ENCODE measurements at places on chromosomes 7 and 10. TPM values are rescaled to one million over a fixed set of nuclear protein-coding genes. Genes with fewer than 3 reads are reported as not detected.

DNA sequence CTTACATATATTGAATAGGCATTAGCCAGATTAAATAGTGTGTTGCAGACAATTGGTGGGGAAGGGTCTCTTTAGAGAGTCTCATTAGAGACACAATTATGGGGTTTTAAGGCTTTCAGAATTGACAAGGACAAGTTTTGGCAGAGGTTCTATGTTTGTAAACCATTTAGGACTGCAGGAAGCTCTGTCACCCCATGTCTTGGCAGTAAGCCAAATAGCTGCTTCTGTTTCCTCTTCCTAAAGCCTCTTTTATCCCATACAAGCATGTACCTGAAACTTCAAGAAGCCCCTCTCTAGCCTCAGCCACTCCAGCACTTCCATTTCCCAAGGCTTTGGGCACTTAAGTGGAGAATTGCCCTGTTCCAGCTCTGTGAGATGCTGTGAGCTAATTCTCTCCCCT lies 21.8 kb upstream of the LRRC4 start:
- DNase-seq: no peak

DNA sequence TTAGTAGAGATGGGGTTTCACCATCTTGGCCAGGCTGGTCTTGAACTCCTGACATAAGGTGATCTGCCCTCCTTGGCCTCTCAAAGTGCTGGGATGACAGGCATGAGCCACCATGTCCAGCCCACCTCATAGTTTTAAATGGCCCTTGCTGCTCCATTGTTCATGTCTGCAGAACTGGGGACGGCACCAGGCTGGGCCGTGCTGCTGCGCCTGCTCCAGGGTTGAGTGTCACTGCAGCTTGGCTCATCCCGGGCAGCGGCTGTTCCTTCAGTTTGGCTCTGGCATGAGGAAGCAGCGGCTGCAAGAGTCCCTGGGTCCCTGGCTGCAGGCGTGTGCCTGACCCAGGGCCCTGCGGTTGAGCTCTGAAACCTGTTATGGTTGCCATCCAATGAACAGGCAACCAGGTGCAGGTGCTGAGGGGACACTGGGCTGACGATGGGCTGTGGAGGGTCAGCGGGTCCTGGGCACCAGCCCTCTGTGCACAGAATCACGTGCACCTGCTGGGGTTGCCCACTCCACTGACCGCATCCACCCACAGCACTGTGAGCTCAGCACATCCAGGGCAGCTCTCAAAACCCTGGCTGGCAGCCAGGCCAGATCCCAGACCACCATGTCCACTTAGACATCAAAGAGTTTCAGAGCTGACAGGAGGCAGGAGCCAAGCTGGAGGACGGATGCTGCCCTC lies 70.2 kb upstream of the PPP2R2D start:
- DNase-seq: no peak

DNA sequence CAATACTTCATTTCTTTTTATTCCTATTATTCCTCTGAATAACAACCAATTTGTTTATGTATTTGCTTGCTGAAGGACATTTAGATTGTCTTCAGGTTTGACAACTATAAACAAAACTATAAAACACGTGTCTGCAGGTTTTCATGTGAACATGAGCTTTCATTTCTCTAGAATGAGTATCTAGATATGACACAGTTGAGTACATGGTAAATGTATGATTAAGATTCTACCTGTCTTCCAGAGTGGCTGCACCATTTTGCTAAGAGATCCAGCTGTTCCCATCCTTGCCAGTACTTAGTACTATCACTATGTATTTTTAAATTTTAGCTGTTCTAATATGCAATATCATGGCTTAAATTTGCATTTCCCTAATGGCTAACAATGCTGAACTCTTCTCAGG lies 10.1 kb downstream of the MCMBP start:
- DNase-seq: no peak

DNA sequence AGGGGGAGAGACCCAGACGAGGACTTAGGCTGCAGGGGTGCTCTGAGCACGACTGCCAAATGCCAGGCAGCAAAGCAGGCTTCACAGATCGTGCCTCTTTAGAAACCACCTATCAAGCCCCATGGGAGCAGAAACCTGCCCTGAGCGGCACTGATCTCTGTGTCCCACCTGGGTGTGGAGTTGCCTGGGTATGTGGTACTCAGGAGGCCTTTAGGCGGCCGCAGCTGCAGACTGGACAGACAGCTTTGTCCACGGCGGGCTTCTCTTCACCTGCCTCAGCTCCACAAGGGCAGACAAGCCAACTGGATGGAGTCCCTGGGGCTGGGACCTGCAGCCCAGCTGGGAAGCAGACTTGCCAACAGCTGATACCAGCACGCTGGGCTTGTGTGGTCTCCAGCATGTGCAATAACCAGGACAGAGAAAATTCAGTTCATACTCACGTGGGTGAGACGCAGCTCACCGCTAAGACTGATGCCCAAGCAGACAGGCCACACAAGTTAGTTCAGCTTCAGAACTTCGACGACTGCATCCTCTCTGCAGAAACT lies 163.2 kb downstream of the EBF3 start:
- no peak for DNase-seq

- DNase-seq: no peak
These were observed 85.4 kb downstream of the CDK14 start for GRCh38 chr7:90681336-90682022.

GRCh38 chr10:33712825-33713224 lies 378.4 kb upstream of the NRP1 start:
- no peak for DNase-seq

GRCh38 chr7:55181762-55182161 lies 162.9 kb downstream of the EGFR start:
- DNase-seq: no peak

DNA sequence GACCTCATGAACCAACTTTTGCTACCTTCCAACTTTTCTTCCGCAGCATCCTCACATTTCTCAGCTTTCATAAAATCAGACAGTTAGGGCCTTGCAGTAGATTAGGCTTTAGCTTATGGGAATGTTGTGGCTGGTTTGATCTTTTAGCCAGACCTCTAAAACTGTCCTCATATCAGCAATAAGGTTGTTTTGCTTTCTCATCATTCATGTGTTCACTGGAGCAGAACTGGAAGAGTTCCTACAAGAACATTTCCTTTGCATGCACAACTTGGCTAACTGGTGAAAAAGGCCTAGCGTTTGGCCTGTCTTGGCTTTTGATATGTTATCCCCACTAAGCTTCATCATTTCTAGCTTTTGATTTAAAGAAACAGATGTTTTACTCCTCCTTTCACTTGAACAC lies 130.0 kb upstream of the LRRTM3 start:
- DNase-seq: no peak

DNA sequence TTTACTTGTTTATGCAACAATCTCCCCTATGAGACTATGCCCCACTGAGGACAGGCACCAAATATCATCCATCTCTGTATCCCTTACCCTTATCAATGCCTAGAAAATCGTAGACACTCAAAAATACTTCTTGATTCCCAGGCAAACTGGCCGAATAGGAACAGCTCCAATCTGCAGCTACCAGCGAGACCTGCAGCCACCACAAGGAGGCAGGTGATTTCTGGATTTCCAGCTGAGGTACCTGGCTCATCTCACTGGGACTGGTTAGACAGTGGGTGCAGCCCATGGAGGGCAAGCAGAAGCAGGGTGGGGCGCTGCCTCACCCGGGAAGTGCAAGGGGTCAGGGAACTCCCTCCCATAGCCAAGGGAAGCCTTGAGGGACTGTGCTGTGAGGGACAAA lies 10.8 kb upstream of the PPP1R3C start:
- DNase-seq: no peak

DNA sequence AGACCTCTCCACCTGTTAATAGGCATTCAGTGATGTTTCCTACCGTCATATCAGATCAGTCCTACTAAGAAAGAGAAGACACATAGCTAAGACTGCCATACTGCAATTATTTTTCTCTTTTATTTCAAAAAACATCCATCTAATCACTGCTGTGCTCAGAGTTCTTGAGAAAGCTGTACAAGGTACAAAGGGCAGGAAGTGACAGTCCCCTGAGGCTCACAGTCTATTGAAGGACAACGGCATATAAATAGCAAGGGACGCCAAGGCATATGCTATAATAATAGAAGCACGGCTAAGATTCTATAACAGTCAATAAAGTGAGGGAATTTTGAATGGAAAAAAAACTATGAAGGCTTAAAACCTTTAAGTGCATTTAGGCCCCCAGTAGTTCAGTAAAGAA lies 415.3 kb upstream of the NRP1 start:
- no peak for DNase-seq

DNA sequence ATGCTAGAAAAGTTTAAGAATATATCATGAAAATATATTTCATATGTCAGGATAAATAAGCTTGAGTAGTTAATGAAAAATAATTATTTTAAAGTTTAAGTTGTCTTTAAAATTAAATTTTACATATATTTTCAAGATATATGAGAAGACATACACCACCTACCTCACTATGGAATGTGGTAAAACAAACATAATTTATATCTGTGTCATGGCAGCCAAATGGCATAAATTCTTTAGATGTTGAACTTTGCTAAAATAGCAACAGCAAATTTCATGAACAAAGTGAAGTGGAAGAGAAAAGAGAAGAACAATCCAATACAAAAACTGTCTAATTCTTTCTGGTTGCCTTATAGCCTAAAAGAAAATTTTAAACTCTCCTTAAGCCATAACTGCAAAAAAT lies 39.6 kb upstream of the SLC16A12 start:
- DNase-seq: no peak

DNA sequence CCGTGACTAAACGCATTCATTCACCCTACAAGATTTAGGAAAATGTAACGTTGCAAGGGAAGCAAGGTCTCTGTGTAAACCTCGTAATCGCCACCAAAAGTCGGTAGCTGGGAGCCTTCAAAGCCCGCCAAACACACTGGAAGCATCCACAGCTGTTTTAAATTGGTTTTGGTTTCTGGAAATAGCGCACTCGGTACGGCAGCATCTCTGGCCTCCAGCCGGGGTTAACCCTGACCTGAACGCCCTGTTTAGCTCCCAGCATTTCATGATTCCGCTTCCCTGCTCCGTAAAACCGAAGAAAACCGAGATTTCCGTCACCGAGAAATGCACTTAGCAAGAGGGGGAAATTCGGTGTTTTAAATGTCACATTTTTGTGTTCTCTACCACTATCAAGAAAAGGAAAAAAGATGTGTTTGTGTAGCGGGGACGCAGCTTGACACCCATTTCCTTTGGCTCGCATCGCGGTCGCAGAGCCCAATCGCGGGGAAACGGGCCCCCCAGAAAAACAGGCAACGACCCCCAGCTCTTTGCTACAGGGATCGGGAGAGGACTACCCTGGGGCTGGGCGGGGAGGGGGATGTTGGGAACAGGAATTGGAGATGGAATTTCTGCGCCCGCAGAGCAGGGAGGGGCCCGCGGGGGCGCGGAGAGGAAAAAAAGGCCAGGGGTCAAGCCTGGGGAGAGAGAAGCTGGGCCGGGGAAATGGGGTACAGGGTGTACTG lies 646 bp downstream of the SGCE start:
- peak; percentile 54 for DNase-seq

PRTFDC1 gene
- total RNA-seq: 9.1 TPM

GDF2 gene
- total RNA-seq: not detected

TAC1 gene
- total RNA-seq: not detected

BHLHA15 gene
- not detected for total RNA-seq
